Stimulated activated CD8-positive, alpha-beta memory T cell treated with anti-CD3 and anti-CD28 coated beads, Interleukin-12 subunit alpha, Interleukin-12 subunit beta, amount 100 ng/mL, for 1 hour (primary cell): ENCODE measurements at places on chromosomes 11 and 22.

GRCh38 chr11:110141812-110142211, 48.6 kb downstream of the ZC3H12C start:
- no peak for DNase-seq

DNA sequence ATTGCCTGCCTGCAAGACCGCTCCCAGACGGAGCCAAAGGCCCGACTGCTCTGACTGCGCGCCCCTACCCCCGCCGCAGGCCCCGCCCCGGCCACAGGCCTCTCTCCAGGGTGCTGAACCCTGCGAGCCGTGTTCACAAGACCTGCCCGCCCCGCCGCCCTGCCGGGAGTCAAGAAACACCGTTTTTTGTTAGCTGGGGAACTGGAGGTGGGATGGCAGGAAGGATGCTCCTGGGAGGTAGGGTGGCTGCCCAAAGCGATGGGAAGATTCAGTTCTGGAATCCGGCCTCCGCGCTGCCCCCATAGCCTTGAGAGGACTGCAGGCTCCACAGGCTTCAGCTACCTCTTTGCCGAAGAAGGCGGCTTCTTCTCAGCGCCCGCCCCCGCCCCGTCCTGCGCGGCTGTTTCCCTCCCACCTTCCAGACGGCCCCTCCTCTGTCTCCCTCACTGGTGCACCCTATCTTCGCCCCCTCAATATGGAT, 2.7 kb upstream of the PDE2A start:
- DNase-seq, result peak; percentile 21

- no peak for DNase-seq
Observed at GRCh38 chr11:61171907-61172306, 10.7 kb upstream of the VPS37C start.

DNA sequence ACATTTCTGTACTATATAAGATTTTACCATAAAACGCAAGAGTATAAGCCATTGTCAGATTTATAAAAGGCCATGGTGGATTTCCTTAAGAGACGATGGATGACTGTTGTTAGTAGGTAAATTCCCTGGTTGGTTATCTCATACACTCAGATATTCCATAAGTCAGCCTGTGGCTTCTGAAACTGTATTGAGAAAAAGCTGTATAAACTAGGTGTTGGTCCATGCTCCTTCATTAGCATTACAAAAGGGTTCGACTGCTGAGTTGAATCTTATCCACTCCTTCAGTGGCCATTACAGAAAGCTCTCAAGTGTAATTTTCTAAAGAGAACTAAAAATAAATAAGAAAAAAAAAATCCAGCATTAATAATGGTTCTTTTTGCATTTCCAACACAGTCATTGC, 5.3 kb downstream of the GRAP2 start:
- DNase-seq, result no peak

DNA sequence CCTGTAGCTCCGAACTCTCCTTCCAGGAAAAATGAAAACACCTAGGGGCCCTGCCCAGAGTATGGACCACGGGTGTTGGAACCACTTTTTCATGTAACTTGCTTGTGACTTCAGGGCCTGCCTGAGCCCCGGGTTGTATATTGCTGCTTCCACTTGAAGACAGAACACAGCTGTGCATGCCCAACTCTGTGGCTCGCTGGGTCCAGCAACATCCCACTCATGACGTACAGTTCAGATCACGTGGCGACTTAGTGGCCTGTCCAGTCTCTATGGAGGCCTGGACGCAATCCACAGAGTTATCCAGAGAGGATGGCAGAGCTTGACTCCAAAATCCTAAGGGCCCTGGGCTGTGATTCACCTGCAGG, 6.8 kb downstream of the C11orf21 start:
- no peak for DNase-seq

GRCh38 chr22:45771057-45771456, 99.4 kb downstream of the ATXN10 start:
- no peak for DNase-seq

DNA sequence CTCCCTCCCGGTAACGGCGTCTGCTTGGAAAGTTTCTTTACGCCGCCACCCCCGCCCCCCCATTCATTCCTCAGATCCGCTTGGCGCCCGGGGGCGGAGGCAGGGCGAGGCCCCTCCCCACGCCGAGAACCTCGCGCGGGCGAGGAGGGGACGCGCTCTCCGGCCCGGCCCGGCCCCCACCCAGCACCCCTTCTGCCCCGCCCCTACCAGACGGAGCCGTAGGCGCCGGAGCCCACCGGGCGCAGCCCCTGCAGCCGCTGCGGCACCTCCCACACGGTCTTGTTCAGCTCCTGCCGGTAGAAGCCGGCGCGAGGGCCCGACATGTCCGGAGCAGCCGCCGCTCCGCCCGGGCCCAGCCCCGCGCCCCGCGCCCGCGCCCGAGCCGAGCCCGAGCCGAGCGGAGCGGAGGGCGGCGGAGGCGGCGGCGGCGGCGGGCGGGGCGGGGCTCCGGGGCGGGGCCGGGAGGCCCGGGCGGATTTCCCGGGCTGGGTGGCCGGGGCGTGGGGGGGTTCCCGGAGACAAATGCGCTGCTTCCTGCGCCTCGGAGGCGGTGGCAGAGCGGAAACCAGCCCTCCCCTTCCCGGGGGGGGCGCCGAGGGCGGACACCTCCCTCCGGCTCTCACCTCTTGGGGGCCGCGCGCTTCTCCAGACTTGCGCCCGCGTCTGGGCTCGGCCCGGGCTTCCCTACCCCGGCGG, at the start of gene MAPK11:
MAPK11 (minus strand) TSS at position 411 of the 696 bp plus-strand sequence; CDS start at position 323, 88 bp downstream.
- DNase-seq, result peak; percentile 46

GRCh38 chr11:114053406-114053805, 6.1 kb upstream of the ZBTB16 start:
- DNase-seq, result no peak

- DNase-seq, result no peak
Observed at GRCh38 chr11:44335052-44335760, 25.3 kb upstream of the ALX4 start.

- no peak for DNase-seq
Observed at GRCh38 chr11:101010899-101011298, 118.7 kb downstream of the PGR start.

DNA sequence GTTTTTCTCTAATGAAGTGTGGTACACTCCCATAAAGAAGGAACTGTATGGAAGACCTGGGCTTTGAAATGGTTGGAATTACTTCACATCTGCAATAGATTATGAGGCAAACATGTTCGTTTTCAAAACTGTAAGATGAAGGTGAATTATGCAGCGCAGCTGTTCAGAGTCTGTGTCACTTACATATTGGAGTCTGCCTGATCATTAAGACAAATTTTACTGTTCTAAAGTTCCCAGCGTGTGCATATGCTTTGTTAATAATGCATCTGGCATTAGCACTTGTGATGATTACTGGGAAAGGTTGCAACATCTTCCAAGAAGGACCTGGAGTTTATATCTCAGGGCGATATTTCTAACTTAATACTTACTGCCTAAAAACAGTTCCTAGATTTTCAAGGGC, 255.2 kb upstream of the ZC3H12C start:
- DNase-seq, result no peak

DNA sequence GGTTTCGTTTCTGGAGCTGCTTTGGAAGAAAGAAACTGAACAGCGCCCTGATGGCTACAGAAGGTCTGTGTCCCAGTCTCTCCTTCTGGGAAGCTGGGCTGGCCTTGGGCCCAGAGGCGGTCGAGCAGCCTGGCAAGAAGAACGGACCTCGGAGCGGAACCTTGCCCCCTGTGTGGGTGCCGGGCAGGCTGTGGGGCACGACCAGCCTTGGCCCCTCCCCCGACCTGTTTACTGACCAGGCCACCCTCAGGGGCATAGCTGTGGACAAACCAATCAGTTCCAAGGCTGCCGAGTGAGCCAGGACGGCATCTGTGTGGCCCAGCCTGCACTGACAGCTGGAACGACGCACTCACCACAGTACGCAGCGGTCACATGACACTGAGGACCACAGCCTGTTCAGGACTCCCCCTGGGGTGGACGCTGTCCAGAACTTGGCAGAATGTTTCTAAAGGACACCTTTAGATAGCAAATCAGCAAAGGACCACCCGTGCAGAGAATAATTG, 7.2 kb downstream of the PIM3 start:
- DNase-seq, result no peak

DNA sequence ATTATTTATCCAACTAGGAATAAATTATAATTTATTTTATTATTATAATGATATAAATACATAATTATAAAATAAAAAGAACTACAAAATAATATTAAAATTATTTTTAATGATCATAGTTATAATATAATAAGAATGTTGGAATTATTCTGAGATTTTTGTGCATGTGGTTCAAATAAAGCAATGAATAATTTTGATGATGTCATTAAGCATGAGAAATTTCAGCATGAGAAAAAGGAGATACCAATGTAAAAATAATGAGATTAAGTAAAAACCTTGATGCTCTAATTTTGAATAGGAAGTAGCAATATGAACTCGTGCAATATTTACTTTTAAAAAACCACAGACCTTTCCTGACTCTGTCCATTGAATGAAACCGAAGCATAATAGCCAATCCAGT, 181.8 kb upstream of the MTNR1B start:
- DNase-seq, result no peak

GRCh38 chr22:20953668-20954500, 13.2 kb upstream of the AIFM3 start:
- DNase-seq, result no peak

DNA sequence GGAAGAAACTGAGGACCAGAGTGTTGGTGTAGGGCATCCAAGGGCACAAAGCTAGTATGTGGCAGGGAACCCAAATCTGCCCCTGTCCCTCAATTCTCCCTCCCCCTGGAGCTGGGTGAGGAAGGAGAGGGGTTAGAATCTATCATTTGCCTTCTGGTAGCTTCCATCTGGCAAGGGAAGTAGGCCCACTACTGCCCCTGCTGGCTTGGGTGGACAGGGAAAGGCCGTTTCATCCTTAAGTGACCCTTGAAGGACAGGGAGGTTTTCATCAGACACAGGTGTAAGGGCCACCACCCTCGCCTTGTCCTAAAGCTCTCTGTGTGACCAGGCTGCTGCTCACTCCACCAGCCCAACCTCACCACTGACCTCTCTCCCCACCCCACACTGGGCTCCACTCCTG, 22.1 kb downstream of the NECTIN1 start:
- DNase-seq, result no peak

DNA sequence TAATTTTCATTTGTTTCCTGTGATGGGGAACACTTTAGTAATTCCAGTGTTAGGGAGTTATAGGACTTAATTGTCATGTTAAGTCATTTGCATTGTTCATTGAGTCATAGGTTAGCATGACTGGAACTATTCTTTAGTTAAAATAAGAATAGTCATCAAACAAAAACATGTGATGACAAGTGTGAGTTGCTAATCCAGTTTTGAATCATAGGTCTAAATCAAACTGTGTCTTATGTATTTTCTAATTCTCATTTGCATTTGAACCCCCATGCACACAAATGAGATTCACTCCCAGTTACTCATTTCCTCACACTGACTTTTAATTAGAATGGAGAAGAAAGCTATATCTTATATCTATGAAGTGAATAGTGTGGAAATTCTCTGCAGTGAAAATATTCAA, 405.6 kb downstream of the LRRC4C start:
- DNase-seq, result no peak

DNA sequence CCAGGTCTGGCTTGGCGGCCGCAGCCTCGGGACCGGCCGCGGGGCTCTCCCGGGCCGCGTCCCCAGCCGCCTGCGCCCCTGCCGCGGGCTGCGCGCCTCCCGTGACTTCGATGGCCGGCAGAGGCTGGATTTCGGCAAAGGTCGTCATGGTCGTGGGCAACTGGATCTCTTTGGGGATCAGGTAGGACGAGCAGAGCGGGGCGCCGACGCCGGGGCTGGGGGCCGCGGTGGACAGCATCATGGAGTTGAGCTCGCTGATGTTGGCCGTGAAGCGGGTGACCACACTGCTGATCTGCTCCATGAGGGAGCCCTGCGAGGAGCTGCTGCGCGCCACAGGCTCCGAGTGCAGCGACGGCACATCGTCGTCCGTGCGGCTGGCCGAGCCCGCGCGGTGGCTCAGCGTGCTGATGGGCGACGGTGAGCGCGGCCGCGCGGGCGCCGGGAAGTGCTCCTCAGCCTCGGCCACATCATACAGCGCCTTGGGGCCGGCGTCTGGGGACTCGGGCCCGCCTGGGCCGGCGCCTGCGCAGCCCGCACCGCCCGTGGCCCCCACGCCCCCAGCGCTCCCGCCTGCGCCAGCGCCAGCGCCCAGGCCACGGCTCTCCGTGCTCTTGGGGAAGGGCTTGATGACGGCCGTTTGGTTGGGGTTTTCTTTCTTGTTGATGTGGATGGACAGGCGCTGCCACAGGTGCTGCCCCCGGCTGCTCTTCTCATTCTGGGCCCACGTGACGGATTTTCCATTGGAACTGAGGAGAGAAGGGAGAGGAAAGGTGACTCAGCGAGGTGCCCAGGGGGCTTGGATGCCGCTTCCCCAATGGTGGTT, 171.4 kb upstream of the CTSC start:
- DNase-seq, result no peak

- no peak for DNase-seq
Observed at GRCh38 chr22:47162865-47163264, 400.4 kb downstream of the TBC1D22A start.

GRCh38 chr11:94183886-94184264, 55.2 kb downstream of the PANX1 start:
- DNase-seq, result no peak

DNA sequence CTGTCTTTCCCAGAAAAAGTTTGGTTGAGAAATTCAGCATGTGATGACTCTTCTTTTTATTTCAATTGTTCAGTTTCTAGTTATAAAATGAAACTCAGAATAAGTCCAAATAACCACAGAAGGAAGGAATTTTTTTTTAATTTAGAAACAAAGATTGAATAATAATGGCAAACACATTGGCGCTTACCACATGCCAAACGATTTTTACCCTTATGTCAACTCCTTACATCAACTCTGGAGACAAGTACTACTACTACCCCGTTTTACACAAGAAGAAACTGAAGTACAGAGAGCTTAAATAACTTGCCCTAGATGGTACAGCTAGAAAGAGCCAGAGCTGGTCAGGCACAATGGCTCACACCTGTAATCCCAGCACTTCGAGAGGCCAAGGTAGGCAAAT, 52.4 kb downstream of the AHNAK start:
- DNase-seq, result no peak

GRCh38 chr11:32562839-32563599, 20.6 kb upstream of the EIF3M start:
- no peak for DNase-seq
